EL (cell line): ENCODE measurements at places on chromosomes 12 and 14.

- DNase-seq, result peak; percentile 79
These were observed 117.1 kb downstream of the HMGA2 start for GRCh38 chr12:65941388-65941787.

GRCh38 chr12:13230500-13230899 is 34.0 kb downstream of the EMP1 start:
- no peak for DNase-seq

GRCh38 chr14:35112641-35113040 is 9.1 kb downstream of the PPP2R3C start:
- DNase-seq, result no peak

GRCh38 chr14:24688030-24688658 is 54.2 kb upstream of the GZMB start:
- DNase-seq, result no peak

DNA sequence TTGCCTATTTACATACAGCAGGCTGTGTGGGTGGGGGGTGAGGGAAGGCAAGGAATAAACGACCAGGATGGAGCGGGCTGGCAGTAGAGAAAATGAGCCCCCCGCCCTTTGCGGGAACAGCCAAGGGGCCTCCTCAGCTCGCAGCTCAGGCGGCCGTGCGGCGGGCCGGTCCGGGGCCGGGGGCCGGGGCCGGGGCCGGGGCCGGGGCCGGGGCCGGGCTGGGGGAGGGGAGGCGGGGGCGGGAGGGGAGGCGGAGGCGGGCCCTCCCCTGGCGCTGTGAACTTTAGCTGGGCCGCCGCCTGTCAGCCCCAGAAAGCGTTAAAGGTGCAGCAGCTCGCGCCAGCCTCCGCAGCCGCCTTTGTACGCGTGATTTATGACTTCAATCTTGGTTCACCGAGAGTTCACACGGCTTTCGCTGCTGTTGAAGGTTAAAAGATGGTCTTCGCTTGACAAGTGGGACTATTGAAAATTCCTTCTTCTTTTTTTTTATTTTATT is 28.8 kb downstream of the HOXC4 start:
- DNase-seq, result no peak

- DNase-seq, result no peak
These were observed 5.8 kb downstream of the BMAL2 start for GRCh38 chr12:27338473-27338872.

DNA sequence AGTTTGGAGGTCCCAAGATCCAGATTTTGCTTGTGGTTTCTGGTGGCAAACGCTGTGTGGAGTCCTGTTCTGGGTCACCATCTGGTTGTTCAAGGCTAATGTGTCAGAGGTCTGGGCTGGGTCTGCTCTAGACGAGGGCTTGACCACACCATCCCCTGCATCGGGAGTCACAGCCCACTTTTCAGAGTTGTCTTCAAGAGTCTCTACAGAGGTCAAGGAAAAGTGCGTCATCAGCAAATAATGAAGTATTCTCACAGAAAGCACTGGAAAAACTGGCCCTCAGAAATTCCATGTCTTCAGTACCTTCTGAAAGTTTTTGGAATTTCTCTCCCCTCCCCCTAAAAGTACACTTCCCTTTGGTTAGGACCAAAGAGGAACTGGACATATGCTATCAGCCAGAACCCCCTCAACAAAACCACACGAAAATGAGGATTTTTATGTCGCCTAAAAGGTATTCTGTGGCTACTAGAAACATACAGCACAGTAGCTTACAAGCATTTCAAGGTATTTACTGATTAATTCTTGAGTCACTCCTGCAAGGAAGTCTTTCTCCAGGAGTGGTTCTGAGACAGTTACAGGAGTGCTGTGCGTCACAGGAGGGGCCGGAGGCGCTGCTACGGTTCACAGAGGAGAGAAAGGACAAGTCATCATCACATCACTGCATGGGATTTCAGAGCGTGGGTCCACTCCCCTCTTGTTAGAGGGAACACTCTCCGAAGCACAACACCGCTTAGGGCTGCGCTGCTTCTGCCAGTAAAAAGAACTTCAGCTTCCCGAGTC is 35.4 kb downstream of the RAD52 start:
- DNase-seq, result peak; percentile 87

DNA sequence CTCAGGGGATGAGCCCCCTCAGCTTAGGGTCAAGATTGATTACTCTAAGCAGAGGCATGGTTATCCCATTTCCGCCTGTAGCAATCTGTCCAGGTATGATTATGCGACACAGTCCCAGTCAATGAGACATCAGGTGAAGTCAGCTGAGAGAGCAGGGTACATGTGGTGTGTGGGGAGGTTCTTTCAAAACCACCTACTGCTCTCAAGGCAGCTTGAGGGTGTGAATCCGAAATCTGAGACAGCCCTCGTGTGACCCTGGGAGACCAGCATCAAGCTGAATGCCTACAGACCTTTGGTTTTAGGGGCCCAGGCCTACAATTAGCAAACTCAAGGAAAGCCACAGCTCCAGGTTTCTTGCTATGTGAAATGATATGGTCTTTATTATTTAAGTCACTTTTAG is 275.7 kb downstream of the ITPR2 start:
- DNase-seq, result no peak

- DNase-seq, result no peak
These were observed 138.0 kb downstream of the ZNF664 start for GRCh38 chr12:124111006-124111405.

DNA sequence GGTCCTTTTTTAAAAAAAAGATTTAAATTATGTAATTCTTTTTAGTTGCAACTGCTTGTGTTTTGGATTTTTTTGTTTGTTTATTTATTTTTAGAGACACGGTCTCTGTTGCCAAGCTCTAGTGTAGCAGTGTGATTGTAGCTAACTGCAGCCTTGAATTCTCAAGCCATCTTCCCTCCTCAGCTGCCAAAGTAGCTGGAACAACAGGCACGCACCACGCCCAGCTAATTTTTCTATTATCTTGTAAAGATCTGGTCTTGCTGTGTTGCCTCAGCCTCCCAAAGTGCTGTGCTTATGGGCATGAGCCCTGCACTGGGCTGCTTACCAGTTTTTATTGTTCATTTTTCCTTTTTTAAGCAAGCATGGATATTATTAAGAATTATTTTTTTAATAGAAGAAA is 10.6 kb upstream of the ART4 start:
- DNase-seq, result no peak

DNA sequence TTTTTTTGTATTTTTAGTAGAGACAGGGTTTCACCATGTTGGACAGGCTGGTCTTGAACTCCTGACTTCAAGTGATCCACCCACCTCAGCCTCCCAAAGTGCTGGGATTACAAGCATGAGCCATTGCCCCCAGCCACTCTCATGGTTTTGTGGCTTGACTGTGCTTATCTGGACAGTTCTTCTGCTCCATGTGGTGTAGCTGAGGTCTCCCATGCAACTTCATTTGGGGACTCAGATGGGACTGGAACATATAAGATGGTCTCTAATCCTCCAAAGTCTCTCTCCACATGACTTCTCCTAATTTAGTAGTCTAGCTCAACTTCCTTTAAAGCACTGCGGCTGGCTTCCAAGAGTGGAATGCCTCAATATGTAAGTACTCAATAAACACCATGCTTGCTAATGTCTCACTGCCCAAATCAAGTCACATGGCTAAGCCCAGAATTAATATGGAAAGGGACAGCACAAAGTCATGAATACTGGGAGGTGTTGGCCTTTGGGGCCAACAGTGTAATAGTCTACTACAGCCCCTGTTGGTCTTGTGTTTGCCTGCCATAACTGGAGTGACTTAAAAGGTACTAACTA is 7.4 kb downstream of the INHBC start:
- DNase-seq, result peak; percentile 12

GRCh38 chr12:112716099-112717093 is 75.2 kb upstream of the RPH3A start:
- no peak for DNase-seq

DNA sequence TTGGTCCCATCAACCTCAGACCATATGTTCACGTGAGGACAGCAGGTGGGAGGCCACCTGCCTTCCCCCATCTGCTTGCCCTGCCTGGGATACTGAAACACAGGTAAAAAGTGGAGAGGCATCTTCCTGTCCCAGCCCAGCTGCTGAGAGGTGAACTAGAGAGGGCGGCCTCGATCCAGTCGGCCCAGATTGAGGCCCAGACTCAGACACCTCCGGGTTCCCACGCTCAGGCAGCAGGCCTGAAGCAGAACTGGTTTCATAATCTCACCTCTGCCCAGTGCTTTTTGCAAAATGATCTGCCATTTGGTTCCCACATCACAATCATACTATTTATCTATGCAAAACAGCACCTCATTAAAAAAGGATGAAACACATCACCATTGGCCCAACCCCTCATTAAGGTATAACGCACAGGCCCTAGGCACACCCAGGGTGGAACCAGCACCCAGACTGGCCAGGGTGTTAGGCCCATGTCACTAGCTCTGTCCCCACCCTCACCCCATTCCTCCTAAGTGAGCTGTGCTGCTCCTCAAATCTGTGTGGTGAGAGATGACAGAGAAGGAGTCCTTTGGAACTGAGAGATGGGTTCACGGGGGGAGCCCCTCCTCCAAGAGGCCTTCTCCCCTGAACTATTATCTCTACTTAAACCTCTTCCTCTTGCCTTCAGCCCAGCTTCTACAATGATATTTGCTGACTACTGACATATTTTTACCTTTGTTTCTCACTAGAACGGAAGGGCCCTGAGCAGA is 81.1 kb downstream of the ZFP36L1 start:
- DNase-seq, result no peak

DNA sequence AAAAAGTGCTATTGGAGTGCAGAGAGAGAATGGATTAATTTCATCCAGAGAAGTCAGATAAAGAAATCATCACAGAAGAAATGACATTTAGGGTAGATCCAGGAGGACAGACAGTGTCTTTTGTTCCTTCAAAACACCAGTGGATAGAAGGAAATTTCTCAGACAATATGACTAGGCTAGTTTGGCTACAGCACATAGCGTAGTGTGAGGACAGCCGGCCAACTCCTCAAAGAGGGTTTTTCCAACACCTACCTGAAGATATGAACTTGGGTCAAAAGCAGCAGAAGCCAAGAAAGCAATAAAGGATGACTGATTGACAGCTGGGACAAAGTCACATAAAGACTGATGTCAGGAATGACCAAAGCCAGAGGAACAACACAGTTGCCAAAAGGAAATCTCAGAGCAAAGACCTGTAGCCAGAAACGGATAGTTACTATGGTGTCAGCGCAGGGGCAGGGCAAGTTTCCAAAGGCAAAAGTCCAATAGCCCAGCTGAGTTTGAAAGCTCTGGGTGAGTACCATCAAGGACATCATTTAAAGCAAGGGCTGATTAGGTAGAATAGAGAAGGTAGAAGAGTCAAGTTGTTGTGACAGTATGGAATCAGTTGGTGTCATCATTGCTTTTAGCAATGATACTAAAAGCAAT is 58.7 kb upstream of the PDE3A start:
- DNase-seq, result no peak

DNA sequence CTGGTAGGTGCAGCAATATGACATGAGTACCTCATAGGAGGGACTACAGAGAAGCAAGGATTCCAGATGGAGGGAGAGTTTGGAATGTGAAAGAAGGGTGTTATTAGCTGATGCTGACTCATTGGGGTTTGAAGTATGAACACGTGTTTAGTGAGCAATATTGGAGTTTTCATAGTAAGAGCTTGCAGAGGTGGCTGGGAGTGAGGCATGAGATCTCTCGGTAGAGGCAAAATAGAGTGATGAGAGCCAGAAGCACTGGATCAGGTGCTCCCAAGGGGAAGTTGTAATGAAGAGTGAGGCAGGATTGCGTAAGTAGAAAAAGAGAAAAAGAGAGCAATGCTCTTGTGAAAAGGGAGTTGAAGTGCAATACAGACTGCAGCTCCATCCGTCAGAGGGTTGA is 42.1 kb downstream of the MGST1 start:
- DNase-seq, result peak; percentile 58

DNA sequence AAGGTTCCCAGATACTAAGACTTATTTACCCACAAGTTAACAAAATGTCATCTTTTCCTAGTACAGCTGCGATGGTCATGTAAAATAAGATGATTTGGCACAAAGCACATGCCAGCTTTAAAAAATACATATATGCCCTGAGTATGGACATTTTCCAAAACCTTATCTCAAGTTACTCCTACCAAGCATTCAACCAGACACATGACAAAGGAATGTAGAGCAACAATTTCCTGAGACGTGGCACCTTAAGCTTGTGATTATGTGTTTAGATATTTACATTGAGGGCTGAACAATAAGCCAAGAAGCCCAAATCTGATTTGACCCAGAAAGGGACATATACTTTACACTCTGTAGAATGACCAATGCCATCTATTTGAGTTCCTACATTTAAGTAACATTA is 24.5 kb upstream of the OVCH1 start:
- DNase-seq, result peak; percentile 2

DNA sequence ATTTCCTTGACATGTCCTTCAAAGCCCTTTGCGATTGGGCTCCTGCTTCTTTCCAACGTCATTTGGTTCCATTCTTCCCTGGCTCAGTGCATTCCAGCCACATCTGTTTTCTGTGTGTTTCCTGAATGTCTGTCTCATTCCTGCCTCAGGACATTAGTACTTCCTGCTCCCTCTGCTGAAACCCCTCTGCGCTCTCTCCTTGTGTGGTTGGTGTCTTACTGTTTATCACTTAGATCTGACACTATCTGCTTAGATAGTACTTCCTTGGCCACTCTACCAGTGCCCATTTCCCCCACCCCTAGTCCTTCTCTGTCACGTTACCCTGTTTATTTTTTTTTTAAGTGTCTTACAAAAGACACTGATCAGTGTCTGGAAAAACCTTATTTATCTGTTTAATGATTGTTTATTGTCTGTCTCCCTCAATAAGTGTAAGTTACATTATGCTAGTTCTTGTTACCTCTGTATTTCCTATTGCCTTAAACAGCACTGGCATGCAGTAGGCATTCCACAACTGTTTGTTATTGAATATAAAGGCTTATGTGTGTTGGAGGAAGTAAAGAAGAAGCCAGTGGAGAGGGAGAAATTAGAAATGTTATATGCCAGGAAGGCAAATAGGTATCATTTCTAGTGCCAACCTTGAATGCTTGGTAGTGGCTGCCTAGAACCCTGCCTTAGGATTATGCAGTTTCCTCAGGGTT is 21.5 kb downstream of the DYRK2 start:
- peak; percentile 82 for DNase-seq

DNA sequence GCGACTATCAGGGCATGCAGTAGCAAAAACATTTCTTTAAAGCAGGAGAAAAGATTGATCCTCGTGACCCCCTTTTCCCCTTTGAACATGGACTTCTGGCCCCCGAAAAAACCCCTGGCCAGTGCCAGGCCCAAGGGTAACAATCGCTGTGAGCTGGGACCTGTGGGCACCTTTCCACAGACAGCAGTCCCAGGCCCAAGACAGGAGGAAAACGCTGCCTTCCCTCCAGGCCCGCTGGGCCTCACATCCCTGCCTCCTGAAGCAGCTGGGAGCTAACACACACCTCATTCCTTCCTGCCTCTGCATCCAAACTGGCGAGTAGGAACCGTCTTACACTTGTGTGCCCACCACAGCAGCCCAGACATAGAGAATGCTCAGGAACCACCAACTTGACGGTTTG is 1.2 kb downstream of the VWF start:
- DNase-seq, result no peak

DNA sequence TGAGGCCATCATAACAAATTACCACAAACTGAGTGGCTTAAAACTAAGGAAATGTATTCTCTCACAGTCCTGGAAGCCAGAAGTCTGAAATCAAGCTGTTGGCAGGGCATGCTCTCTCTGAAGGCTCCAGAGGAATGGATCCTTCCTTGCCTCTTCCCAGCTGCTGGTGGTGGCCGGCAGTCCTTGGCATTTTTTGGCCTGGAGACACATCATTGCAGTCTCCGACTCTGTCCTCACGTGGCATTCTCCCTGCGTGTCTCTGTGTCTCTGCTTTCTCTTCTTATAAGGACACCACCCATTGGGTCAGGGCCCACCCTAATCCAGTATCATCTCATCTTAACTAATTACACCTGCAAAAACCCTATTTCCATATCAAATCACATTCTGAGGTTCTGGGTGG is 206.1 kb downstream of the SLC41A2 start:
- DNase-seq, result no peak

GRCh38 chr14:34172550-34173368 is 221.9 kb upstream of the EGLN3 start:
- no peak for DNase-seq
